ENCODE measurements at places on chromosomes 7 and 10.

DNA sequence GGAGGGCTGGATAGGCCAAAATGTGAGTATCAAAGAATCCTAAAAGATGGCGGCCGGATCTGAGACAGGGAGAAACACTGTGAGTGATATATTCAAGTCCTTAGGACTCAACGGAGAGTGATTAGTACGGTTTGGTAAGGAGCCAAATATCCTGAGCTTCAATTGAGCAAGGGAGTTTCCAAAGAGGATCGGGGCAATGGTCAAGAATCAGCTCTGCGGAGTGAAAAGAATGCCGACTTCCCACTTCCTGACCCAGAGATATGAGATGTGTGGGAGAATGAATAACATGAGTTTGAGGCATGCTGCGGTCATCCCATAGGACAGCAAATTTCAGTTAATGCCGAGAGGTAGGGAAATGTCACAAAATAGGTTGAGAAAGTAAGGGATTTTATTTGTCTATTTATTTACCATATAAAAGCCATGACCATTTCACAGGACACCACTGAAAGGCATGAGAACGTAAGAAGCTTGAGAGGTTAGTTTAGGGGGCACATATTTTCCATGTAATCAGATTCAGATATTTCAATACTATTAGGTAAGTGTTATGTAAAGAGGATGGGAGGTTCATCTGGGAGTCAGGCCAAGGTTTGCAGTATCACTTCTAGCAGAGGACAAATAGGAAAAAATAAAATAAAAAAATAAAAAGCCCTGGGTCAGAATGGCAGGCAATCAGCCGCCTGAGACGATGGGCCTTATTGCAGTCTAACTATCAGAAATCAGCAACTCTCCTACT is 165.6 kb downstream of the HGF start:
- DNase-seq = no peak

GRCh38 chr7:2608921-2609411 is 22.8 kb upstream of the TTYH3 start:
- peak; percentile 78 for DNase-seq

DNA sequence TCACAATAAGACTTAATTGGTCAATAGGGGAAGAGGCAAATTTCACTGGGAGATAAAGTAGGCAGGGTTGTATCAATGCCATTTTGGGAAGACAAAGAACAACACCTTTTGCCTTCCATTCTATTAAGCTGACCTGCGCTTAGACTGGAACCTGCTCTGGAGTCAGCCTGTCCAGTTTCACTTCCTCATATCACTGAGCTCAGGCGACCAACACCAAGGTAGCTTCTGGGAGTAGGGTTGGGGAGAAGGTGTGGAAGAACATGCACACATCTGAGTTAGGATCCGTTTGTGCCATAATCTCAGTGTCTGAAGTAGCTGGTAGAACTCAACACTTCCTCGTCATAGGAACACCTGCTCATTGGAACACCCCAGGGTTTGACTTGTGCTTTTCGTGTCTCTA is 527.4 kb upstream of the IGFBP3 start:
- DNase-seq = no peak

DNA sequence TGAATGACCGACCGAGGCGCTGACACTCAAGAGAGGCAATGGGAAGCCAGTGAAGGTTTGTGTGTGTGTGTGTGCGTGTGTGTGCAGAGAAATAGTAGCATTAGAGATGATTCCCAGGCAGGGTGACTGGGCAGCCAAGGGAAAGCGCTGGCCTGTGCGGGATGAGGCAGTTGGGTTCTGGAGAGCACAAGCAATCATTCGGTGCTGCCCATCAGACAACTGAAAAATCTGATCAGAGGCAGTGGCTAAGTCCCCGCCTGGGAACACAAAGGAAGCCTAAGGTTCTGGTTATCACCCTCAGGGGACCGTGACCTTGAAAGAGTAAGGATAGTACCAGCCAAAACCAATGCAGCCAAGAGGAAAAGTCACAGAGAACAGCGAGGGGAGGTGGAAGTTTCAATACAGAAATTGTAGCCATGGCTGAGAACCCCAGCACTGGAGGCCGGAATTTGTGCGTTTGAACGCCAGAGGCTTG is 868 bp upstream of the PDCD4 start:
- DNase-seq = no peak

DNA sequence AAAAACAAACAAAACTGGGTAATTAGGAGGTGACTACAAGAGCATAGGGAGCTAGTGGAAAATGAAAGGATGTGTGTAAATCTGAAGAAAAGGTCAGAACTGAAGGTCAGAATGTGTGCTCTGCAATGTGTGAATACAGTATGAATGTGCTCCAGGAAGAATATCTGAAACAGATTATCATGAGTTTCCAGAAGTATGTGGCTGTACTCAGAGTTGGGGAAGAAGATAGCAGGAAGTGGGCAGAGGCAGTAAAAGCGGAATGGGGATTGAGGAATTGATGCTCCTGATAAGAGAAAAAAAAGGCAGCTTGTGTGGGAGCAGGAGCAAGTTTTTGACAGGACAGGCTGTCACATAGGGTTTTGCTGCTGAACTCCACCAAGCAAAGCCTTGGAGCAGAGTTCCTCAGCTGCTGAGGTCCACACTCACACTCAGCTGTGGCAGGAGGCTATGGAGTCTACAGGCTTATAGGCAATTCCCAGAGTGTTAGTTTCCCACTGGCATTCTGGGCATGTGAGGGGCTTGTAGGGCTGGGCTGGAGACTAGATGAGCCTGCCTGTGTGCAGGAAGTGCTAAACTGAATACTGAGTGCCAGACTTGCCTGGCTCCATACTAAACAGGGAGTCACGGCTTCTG is 22.9 kb downstream of the H2AZ2 start:
- no peak for DNase-seq

- no peak for DNase-seq
These were observed 47.6 kb downstream of the VOPP1 start for GRCh38 chr7:55524558-55525310.

DNA sequence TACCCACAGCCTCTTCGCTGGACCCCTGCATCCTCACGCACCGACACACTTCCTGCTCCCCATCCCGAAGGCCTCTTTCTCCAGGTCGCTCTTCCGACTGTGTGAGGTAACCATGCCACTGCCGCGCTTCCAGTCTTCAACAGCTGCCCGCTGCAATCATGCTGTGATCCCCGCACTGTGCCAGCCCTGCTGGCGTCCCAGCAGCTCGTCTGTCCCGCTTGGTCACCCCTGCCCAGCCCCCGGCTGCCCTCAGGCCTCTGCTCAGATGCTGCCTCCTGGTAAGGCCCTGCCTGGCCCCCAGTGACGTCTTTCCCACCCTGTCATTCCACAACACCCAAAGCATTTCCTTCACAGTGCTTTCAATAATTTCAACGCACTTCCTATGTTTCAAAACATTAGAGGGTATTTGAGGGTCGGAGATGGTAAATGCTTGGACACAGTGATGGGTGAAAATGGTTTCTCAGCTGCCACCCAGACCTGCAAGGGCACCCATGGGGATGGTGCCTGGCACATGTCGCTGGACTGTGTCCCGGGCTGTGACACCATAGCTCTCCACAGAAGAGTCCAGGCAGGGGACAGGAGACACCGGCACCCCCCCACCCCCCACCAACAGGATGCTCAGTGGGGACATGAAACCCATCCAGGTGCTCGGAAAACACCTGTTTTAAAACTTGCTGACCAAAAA is 125.2 kb downstream of the MAD1L1 start:
- no peak for DNase-seq

DNA sequence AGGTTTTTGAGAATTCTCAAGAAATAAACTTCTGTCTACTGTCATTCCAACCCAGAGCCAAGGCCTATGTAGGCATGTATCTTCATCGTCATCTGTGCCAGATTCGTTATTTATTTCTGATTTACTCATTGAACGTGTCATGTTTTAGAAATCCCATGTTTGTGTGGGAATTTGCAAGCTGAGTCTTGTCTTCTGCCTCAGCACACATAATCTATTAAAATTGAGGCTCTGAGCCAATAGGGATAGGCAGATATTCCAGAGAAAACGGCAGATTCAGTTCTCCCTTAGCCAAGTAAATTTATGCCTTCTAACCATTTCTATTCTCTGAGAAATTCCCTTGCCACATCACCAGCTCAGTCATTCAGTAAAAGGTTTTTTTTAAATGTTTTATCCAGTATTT is 444.6 kb downstream of the REEP3 start:
- DNase-seq = no peak

DNA sequence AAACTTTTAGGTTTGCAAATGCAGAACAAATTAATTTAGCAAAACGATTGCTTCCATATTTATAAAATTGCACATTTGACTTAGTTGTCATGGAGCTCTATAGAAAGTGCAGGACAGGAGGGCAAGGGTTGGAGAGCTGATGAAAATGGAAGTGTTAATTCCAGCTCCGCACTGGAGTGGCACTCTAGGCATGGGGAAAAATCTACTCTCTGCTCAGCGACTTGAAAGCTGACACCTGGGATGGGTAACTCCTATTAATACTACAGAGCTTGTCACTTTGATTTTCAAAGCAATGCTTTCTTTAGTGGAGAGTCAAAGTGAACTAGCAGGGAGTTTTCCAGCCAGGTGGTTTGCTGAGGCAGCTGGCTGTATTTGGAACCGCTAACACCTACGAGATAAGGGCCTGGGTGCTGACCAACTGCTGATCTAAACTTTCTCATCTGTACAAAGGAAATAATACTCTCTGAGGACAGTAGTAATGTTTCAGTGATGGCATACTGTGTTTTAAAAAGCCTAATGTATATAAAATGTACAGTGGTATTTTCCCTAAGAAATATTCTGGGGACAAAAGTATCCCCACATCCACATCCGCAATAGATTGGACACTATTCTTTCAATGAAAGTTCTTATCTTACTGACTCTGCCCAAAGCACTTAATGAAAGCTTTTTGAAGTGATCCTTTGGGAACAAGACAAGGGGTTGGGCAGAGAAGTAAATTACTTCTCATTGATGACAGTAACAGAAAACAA is 444.3 kb downstream of the GPAM start:
- DNase-seq = no peak

DNA sequence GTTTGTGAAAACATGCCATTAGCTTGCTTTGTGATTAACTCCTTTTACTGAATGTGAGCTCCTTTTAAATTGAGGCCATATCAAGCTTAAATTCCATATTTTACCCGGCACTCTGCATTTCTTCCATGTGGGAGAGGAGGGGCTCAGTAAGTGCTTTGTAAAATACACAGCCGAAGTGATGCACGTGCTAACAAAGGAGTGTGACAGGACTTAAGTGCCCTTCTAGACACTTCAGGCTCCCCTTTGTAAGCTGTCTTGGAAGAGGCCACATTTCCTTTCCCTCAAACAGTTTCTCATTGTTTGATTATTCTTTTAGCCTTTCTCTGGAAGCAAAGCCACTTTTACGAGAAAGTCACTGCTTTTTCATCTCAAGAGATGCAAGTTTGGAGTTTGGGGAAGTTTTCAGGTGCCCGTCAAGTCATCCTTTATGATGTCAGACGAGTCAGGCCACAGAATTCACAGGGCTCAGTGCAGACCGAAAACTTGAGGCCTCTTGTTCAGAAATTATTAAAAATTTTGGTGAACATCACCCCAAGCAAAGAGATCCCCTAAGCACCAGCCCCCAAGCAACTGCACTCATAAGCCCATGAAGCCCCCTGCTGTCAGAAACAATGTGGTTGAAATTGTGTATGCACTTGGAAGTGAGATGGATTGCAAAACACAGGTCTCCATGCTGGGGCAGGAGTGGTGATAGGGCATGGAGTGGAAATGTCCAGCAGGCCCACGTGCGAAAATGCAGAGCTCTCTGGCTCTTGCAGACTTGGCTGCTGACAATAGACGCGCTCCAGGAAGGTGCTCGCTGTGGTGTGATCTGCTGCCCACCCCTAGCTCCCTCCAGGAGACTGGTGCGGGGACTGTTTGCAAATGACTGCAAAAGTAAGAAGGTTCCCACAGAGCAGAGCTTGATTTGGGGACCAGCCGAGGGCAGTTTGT is 11.5 kb downstream of the IKZF1 start:
- no peak for DNase-seq

DNA sequence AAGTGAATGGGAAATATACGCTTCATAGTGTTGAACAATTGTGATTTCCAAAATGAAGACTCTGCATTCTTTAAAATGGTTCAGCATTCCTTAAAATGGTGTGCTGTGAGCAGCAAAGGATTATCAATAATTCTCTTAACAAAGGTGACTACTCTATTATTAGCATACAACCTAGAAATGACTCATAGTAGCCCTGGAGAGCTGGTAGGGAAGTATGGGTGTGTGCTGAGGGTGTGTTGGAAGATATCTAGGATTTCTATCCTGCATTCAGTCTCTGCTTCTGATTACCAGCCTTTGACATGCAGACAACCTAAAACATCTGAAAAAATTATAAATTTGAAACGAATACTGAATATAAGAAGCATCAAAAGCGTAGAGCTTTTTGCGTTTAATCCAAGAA is 72.5 kb downstream of the SEMA3D start:
- no peak for DNase-seq

DNA sequence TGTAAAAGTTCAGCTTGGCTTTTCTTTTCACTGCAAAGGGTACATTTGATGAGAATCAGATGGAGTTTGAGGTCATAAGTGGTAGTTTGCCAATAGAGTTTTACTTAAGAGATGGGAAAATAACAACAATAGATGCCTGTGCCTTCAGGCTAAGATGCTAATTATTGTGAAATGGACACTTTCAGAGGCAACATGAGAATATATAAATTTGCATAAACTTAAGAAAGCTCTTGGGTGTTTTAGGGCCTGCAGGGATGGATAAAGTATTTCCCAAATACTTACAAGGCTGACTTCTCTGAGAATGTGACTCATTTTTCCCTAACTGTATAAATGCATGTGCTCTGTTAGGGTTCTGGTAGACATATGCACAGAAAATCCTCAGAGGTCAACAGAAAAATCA is 200.3 kb upstream of the SVIL start:
- DNase-seq = no peak

DNA sequence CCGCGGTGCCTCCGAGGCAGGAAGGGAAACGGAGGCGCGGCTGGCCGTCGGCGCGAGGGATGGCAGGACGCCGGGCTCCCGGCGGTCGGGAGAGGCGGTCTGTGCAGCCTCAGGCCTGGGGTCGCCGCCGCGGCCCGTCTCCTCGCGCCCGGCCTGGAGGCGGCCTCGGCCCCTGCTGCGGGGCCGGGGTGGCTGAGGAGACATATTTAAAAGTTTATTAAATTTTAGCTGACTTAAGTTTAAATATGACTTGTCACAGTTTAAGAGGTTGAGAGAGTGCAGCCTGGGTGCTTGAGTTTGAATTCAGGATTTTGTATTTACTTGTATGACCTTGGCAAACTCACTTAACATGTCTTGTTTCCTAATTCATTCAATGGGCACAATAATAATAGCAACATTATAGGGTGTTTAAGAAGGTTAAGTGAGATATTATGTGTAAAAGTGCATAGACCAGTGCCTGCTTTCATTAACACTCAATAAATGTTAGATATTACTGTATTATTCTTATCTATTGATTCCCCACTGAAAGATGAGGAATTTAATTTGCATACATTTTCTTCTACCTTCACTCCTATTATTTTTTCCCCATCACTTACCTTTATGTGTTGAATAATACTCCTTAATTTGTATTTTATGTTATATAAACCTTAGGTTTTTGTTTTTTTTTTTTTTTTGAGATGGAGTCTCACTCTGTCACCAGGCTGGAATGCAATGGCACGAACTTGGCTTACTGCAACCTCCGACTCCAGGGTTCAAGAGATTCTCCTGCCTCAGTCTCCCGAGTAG is 718 bp downstream of the DYNC2I1 start:
- DNase-seq = no peak
